SK-N-SH treated with all-trans-retinoic acid at 6 μM for 48 hours (cell line): ENCODE measurements at places on chromosomes 1 and 21.

GRCh38 chr1:65279070-65279779 is 30.1 kb upstream of the DNAJC6 start:
- no peak for ATAC-seq

DNA sequence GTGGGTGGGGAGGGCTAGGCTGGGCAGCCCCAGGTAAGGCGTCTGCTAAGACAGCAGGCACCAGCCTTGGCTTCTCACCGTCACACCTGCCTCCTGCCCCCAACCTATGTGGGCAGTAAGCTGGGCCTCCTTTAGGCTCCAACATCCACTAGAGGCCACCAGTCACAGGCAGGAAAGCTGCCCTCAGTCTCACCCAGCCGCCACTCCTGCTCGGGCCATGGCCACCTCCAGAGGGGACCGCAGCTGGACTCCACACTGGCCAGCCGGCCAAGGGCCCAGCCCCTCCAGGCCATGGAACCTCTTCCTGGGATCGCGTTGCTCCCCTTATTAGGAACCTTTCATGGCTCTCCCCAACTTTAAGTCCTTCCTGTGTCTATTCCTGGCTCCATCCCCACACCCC is 74.5 kb downstream of the MRPL37 start:
- ATAC-seq: no peak

DNA sequence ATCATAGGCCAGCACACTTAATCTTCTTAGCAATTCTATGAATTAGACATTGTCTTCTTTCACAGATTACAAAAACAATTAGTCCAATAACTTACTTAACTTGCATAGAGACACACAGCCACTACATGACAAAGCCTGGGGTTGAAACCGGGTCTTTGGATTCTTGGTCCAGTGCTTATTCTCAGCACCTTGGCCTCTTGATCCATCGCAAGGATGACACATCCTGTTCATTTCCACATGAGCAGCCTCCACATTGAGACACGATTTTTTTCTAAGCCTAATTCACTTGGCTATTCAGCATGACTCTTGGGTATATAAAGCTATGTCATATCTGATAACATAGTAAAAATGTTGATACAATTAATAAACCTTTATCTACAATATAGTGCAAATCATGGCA is 221.0 kb upstream of the FOXD3 start:
- no peak for ATAC-seq

DNA sequence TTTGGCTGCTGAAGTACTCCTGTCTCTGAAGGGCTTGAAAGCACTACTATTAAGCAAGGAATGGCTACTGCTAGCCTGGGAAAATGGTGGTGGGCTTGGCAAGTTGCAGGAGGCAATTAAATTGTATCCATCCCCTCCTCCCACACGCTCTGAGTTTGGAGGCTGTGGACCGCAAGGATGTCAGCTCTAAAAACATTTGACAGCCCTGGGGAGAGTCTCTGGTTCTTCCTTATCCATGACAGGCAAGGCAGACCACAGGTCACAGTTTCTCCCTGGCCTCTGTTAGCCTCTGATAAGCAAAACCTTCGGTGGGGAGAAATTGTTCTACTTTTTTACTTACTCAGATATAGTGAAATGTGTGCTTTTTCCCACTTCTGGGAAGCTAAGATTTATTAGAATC is 46.6 kb downstream of the S1PR1 start:
- ATAC-seq: no peak

- ATAC-seq: no peak
Measured at GRCh38 chr1:167456524-167456923, 61.8 kb downstream of the CD247 start.

DNA sequence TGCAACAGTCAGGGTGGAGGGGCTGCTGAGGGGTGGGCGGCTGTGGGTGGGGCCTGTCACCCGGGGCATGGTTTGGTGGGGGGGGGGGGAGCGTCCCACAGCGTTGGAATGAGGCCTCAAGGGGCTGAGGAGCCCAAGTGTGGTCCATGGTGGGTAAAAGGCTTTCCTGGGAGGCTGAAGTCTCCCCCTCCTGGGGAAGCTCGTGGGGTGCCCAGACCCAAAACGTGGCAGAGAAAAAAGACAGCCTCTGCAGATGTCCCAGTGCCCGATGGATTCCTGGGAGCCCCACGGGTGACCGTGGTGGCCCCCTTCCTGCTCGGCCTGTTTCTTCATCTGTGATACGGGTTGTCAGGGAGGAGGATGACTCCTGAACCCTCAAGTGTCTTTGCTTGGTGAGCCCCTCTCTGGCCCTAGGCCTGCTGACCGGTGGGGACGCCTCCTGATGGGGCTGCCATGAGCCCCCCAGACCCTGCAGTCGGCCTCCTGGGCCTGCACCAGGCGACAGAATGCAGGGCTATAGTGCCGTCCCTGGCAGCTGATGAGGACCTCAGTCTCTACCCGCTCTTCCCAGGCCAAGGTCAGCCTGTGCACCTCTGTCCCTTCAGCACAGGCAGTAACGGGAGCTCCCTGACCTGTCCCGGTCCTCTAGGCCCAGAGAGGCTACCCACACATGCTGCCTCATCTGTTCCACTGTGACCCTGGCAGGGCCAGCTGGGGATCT is 1.1 kb downstream of the OBSCN start:
- ATAC-seq: no peak

DNA sequence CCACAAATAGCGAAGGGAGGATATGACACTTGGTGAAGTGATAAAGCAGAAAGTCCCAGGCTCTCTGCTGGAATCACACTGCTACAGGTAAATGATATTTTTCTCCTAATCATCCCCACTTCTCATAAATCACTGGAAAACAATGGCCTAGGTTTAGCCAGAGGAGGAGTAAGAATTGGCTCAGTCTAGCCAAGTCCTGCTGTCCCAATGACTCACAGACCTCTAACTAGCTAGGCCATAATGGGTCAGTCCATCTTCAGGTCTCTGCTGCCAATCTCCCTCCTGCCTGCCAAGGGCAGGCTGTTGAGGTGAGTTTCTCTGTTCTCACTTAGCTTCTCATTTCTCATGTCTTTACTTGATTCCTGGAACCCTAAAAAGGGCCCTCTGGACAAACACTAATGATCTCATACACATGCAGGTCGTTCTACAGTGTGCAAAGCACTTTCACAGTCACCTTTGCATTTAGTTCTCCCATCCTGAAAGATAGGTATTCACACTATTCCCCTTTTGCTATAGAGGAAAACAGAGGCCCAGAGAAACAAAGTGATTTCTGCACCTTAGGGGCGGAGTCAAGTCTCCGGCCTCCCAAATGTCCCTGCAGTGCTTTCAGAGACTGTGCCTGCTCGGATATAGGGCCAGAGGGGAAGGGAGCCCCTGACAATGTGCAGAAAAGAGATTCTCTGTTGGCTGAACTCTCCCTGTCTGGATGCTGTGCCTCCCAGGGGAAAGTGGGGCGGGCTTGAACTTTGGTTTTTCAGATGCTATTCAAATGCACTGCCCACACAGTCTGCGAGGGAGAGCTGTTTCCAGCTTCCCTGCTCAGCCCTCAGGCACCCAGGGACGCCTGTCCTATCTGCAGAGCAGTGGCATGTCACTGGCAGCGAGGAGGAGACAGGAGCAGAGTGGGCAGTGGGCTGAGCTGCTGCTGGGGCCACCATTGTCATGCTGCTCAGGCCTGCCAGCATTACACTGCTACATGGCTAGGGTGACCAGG is 3.9 kb upstream of the CDK18 start:
- ATAC-seq: no peak; the same call in 2 of the 3 replicates

DNA sequence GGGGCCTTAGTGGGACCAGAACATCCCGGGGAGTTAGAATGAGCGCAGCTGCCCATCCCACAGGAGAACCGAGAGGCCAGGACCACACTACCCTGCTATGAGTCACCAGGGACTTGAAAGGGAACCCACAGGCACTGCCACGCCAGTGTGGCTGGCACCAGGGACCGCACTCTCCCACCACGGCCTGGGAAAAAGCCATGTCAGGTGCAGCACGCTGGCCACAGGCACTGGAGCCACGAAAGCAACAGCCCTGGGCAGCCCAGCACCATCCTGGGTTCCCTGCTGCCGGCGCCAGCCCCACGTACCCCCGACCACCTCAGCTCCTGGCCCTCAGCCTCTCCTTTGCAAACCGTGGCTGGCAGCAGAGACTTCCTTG is 14.1 kb upstream of the TMEM240 start:
- peak; percentile 6 for ATAC-seq

DNA sequence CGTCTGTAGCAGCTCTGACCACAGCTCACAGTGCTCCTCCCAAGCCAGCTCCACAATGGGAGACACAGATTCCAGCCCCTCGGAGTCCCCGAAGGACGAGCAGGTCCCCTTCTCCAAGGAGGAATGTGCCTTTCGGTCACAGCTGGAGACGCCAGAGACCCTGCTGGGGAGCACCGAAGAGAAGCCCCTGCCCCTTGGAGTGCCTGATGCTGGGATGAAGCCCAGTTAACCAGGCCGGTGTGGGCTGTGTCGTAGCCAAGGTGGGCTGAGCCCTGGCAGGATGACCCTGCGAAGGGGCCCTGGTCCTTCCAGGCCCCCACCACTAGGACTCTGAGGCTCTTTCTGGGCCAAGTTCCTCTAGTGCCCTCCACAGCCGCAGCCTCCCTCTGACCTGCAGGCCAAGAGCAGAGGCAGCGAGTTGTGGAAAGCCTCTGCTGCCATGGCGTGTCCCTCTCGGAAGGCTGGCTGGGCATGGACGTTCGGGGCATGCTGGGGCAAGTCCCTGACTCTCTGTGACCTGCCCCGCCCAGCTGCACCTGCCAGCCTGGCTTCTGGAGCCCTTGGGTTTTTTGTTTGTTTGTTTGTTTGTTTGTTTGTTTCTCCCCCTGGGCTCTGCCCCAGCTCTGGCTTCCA is 22.9 kb upstream of the VPS13D start:
- ATAC-seq: no peak

DNA sequence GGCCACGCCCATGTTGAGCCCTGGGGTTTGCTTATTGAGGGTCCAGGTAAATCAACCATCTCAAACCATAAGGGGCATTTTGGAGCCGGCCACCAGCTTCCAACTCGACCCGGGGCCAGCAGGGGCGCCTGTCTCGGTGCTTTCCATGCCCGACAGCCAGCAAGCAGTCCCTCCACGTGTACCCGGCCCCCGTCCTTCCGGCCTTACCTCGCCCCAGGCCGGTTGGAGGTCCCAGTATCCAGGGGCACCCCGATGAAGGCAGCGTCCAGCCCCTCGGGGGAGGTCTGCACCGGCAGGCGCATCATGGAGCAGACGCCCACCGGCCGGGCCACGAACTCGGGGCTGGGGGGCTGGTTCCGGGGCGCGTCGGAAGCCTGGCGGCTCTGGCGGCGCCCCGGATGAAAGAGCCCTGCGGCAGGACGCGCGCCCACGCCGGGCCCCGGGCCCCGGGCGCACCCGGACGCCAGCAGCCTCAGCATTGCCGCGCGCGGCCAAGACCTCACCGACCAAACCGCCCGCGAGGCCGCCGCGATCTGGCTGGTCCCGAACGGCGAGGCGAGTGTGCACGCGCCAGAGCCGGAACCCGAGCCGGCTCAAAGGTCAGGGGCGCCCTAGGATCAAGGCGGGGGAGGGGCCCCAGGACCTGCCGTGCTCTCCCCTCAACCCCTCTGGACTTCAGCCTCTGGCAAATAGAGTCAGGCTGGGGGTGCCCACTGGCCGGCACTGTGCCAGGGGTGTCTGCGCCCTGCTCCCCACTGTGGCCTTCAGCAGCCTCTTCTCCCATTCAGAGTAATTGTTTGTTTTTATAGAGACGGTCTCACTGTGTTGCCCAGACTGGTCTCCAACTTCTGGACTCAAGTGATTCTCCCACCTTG is at the start of gene AGMAT:
Gene AGMAT, minus strand, starts transcription at position 563 of the 875 bp plus-strand sequence. Its CDS starts 84 bp downstream, at position 479.
- peak; percentile 78 for ATAC-seq

- peak; percentile 95 for ATAC-seq
Measured at GRCh38 chr1:27858072-27858948, 14.0 kb upstream of the THEMIS2 start.

GRCh38 chr1:183012301-183012994 is 10.8 kb upstream of the LAMC1 start:
- no peak for ATAC-seq

- ATAC-seq: peak; percentile 7; the same call in 2 of the 3 replicates
Measured at GRCh38 chr1:205505791-205506190, 1.3 kb downstream of the CDK18 start.

DNA sequence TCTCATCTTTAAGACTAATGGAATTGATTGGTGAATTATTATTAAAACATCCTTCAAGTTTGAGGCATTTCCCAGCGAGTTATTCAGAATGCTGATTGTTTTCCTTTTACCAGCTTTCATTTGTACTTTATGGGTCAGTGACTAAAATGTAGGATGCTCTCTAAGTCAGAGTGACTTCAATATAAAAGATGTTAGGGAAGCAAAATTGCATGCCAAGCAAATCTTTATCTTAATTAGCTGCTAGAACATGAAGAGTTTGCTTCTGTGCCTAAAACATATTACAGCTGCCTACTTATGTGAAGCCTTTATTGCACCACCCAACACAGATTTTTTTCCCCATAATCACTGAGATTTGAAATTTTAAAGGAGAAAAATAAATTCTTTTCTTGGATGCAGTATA is 79.8 kb upstream of the CYYR1 start:
- no peak for ATAC-seq

- ATAC-seq: peak; percentile 85
Measured at GRCh38 chr1:209375671-209376365, 207.7 kb upstream of the CAMK1G start.

GRCh38 chr1:118257946-118258345 is 72.9 kb upstream of the SPAG17 start:
- ATAC-seq: no peak

DNA sequence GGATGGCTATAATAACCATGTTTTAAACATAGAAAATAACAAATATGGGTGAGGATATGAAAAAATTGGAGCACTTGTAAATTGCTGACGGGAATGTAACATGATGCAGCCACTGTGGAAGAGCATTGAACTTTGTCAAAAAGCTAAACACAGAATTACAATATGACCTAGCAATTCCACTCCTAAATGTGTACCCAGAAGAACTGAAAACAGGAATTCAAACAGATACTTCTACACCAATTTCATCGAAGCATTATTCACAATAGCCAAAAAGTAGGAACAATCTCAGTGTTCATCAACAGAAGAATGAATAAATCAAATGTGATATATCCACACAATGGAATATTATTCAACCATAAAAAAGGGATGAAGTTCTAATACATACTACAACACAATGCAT is 32.7 kb upstream of the COA6 start:
- ATAC-seq: no peak

- peak; percentile 47; the same call in 2 of the 3 replicates for ATAC-seq
Measured at GRCh38 chr1:192878249-192878648, 69.4 kb downstream of the RGS2 start.

GRCh38 chr1:26099780-26100179 is 11.8 kb upstream of the PDIK1L start:
- ATAC-seq: no peak

DNA sequence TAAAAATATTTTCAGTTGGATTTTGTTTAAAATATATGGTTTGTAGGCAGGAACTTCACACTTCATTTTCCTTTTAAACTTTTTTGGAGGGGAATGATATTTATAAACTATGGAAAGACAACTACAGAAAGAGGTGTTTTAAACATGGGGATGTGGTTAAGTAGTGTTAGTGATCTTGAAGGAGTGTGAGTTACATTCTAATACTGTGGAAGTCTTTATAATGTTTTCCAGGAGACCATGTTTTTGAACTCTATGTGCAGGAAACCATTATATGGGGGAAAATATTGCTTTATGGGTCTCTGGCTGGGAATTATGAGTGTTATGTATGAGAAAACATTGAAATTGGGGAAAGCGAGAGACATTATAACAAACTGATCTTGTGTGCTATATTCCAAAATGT is 35.8 kb upstream of the COL24A1 start:
- no peak for ATAC-seq

- peak; percentile 15; the same call in 2 of the 3 replicates for ATAC-seq
Measured at GRCh38 chr1:160996178-160996577, 24.8 kb downstream of the F11R start.

GRCh38 chr1:229624521-229625070 is 1.3 kb downstream of the TAF5L start:
- ATAC-seq: no peak
